Left renal pelvis (tissue), 4 donors: ENCODE measurements at places on chromosomes 3 and 15. TPM values are rescaled to one million over a fixed set of nuclear protein-coding genes. Genes with fewer than 3 reads are reported as not detected.

- DNase-seq: no peak
These were observed 255.6 kb upstream of the NECTIN3 start for GRCh38 chr3:110816008-110816407.

Gene PTPRG
- 42.4 TPM for polyA plus RNA-seq

Gene OSTN
- polyA plus RNA-seq: 9.4 TPM

Gene EID1
- 304 TPM for polyA plus RNA-seq

Gene MFAP1
- 70.3 TPM for polyA plus RNA-seq
